Esophagus squamous epithelium (tissue), 5 donors: ENCODE measurements at places on chromosomes 13 and 19.

DNA sequence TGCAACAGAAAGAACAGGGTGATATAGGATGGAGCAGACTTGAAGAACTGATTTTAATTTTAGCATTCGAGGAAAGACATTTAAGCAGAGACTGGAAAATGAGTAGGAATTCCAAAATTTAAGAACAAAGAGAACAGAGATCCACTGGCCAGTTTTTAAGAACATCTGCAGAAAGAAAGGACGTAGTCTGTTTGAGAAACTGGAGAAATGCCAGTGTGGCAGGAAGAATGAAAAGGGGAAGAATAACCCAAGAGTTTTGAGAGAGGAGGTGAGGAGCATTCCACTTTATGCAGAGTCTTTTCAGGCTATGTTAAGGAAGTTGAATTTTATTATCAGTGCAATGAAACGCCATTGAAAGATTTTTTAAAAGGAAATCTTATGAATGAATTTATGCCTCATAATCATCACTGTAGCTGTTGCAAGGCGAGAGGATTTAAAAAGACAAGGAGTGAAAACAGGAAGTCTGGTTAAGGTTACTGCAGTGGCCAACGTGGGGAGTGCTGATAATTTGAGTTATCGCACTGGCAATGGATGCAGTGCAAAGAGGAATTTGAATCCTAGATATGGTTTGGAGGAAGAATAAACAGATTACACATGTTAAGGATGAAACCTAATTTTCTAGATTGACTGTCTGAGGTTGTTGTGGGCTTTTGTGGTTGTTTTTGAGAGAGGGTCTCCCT is 253.8 kb downstream of the DACH1 start:
- DNase-seq = no peak

DNA sequence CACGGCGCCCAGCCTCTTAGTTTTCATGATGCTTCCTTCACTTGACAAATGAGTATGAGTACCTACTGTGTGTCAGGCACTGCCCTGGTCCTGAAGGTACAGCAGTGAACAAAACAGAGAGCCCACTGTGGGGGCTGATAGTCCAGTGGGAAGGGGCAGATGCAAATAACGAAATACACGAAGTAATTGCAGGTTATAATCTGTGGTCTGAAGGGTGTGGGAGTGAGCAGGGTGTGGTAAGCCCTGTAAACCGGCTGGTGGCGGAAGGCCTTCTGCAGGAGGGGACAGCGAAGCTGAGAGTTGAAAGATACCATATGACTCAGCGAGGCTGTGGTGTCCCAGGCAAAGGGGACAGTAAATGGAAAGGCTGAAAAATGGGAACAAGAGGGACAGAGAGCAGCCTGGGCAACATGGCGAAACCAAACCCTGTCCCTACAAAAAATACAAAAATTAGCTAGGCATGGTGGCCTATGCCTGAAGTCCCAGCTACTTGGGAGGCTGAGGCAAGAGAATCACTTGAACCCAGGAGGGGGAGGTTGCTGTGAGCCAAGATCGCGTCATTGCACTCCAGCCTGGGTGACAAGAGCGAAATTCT is 60.5 kb downstream of the MAP4K1 start:
- DNase-seq = no peak

GRCh38 chr19:6516018-6516658 is 14.0 kb upstream of the TUBB4A start:
- DNase-seq = no peak

DNA sequence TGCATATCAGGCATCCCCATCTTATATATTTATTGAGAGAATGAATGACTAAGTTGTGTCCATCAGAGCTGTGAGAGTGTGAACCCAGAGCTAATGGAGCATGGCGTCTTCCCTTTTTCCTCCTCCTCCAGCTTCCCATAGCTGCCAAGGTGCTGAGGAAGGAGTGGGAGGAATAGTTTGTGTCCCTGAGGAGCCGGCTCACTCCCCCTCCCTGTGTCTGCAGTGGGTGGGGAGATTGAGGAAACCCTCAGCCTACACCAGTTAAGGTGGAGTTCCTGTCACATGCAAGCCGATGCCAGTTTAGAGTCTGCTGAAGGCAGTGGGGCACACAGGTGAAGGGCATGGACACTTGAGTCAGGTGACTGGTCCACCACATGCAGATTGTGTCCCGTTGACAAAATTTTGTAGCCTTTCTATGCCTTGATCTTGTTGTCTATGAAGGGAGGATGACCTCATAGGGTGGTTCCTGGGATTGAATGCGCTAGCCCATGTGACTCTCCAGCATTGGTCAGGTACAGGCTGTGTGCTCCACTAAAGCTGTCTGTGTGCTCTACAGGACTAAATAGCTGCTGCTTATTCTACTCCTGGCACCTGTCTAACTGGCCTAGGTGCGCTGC is 47.6 kb upstream of the GPI start:
- no peak for DNase-seq

DNA sequence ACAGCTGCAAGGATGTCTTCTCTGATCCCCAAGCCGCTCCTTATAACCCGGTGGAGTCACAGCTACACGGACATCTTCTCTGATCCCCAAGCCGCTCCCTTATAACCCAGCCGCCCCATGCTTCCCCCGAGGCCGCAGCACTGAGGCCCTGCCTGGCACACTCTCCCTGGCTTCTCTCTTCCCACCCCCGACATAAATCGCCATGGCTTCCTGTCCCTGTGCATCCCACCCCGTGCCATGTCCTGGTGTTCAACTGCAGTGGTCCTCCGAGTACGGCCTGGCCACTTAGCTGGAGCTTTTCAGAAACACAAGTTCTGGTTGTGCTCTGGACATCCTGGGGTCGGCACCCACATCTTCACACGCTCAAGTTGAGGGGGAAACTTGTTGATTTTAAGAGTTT is 60.4 kb downstream of the RASA3 start:
- DNase-seq = no peak

GRCh38 chr13:106486287-106486686 is 49.2 kb downstream of the EFNB2 start:
- no peak for DNase-seq

DNA sequence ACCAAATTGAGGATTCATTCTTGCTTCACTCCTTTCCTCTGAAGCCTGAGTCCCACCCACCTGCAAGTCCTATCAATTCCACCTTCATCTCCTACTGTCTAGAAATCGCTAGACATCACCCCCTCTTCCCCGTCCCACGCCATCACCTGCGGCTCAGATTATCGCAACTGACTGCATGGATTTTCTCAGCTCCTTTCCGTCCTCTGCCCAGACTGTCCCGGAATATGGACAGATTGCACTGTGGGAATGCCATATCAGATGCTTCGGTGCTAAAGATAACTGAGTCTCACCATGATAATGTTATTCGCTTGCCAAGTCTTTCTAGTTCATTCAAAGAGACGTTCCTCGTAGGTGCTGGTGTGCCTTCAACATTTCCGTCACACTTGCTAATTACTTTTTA is 66.4 kb upstream of the USP29 start:
- no peak for DNase-seq

DNA sequence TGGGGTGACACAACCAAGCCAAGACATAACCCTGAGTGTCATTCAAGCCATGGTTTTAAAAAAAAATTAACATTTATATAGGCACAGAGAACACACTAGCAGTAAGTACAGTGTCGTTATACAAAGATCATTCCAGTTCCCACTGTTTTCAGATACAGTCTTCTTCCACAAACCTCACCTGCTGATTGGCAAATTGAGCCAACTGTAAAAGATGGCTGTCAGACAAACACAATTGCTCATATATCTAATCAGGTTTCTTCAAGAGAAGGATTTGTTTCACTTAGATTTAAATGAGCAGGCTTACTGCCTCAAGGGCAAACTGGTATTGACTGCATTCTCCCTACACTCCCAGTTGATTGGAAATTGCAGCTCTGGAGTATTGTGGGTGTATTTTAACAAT is 308.9 kb downstream of the RBM26 start:
- DNase-seq = no peak

- no peak for DNase-seq
Observed at GRCh38 chr19:49117677-49118564, 1.0 kb downstream of the C19orf73 start.

- no peak for DNase-seq
Observed at GRCh38 chr19:3649888-3650287, 23.3 kb upstream of the CACTIN start.
